ENCODE measurements at places on chromosomes 13 and 19.

GRCh38 chr19:36773223-36773579 is 594 bp upstream of the ZNF850 start:
- no peak for DNase-seq

- no peak for DNase-seq
These were observed 7.5 kb downstream of the ZNF610 start for GRCh38 chr19:52343548-52343947.

- DNase-seq, result no peak
These were observed 11.6 kb downstream of the NFILZ start for GRCh38 chr19:8641908-8642547.

DNA sequence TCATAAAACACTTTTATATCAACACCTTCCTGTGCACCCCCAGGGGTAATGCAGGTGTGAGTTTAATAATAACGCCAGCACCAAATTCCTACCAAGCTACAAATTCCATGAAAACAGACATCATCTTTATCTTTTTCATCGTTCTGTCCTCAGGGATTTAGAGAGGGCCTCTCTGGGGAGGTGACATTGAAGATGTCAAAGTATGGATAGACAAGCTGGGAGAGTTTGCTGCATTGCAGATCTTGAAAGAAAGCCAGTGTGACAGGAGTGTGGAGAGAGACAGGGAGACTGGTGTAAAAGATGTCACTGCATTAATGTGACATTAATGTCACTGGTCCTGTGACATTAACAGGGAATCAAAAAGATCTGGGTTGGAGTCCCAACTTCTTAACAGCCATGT is 10.1 kb downstream of the CACNG6 start:
- DNase-seq, result no peak

GRCh38 chr13:97568850-97569249 is 134.9 kb downstream of the RAP2A start:
- DNase-seq, result no peak

- no peak for DNase-seq
These were observed 9.2 kb upstream of the ZSCAN22 start for GRCh38 chr19:58317476-58318072.

GRCh38 chr19:896434-896833 is 3.1 kb downstream of the RNU6-9 start:
- no peak for DNase-seq

GRCh38 chr13:43331672-43332071 is 308.3 kb downstream of the DNAJC15 start:
- DNase-seq, result no peak

DNA sequence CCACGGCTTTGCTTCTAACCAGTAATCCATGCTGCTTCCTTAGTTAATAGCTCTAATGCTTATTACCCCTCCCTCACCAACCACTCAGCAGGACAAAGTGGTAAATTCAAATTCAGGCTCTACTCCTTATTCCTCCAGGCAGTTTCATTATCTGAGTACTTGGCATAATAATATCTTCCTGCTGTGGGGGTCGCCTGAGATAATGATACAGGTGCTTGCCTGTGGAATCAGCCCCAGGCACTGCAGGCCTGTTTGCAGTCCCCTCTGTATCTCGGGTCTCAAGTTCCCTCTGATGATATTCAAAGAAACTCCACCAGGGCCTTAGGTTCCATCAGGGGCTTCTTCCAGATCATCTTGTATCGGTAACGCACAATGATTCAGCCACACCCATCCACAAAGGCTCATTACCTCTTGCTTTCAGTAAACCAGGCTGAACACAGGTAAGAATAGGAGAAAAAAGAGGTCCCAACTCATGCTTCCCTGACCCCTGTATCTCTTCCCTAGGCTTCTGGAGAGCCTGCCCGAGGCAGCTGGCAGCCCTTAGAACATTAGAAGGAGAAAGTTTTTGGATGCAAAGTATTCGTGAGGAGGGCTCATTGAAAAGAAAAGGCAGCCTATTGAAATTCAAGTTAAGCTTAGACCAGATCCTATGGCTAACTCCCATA is 14.3 kb upstream of the FOXO1 start:
- no peak for DNase-seq

- no peak for DNase-seq
These were observed 2.4 kb downstream of the DHX34 start for GRCh38 chr19:47351548-47351947.

GRCh38 chr13:42762251-42762650 is 19.1 kb upstream of the FAM216B start:
- no peak for DNase-seq

DNA sequence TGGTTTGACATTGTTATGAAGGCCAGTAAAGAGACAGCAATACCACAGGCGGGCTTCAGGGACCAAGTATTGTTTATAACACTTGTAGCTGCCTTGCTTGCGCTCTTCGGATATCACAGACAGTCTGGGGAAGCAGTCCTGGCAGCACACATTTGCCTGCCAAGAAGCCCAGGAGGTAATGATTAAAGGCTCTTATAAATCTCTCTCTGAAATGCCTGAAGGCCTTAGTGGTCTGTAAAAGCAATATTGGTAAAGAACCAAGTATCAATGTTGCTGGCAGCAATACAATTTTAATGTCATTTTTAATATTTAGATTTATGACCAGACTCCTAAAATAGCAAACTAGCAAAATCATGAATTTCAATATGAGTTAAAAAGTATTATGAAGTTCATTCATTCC is 1312.4 kb downstream of the PCDH9 start:
- no peak for DNase-seq

DNA sequence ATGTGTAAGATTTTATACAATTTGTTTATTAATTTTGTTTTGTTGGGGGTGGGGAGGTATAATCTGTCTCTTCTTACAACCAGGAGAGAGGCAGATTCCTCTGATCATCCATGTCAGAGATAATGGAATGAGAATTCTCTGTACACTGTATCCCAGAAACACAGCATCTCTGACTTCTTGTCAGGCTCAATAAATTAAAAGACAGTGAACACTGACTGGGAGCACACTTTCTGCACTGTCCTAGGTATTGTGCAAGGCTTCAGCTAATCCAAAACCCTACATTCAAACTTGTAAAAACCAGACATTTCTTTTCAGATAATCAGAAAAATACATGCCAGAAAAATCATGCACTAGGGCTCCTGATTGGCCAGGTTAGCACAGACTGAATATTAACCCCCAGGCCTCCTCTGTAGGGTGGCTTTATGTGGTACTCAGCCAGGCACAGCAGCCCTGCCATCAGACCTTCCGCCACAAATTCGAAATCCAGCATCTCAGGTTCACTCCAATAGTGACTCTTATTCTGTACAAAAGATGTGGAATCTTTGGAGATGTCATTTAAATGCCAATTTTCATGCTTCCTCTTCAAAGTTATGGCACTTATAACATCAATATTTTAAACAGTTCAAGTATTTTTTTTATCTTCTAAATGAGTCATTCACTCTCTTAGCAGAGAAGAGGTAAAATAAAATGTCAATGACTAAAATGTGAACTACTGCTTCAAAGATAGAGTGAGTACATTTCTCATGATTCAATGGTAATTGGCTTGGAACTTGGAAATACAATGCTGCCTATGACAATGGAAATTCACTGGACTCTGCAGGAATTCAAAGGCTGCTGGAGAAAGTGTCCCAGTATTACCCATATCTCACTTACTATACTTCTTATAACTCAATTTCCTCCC is 211.5 kb downstream of the KLF12 start:
- no peak for DNase-seq

GRCh38 chr19:46736531-46737297 is 9.1 kb upstream of the FKRP start:
- no peak for DNase-seq

DNA sequence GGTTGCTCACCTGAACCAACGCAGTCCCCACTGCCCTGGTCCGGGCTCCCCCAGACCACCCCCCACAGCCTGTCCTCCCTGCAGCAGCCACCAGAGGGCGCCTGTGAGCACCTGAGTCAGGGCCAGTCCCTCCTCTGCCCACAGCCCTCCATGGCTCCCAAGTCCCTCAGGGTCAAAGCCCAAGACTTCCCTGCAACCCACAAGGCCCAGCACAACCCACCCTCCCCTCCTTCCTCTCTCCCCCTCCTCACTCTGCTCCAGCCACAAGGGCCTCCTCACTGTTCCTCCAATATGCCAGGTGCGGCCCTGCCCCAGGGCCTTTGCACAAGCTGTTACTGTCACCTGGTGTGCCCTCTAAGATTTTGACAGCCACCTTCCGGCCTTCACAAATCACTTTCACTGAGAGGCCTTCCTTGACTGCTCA is 10.9 kb downstream of the GNA15 start:
- peak; percentile 34 for DNase-seq

GRCh38 chr19:35290381-35291127 is 1.4 kb upstream of the MAG start:
- no peak for DNase-seq

- DNase-seq, result no peak
These were observed 16.8 kb downstream of the FLT1 start for GRCh38 chr13:28478127-28478526.

GRCh38 chr13:48175185-48175584 is 57.8 kb upstream of the ITM2B start:
- no peak for DNase-seq

DNA sequence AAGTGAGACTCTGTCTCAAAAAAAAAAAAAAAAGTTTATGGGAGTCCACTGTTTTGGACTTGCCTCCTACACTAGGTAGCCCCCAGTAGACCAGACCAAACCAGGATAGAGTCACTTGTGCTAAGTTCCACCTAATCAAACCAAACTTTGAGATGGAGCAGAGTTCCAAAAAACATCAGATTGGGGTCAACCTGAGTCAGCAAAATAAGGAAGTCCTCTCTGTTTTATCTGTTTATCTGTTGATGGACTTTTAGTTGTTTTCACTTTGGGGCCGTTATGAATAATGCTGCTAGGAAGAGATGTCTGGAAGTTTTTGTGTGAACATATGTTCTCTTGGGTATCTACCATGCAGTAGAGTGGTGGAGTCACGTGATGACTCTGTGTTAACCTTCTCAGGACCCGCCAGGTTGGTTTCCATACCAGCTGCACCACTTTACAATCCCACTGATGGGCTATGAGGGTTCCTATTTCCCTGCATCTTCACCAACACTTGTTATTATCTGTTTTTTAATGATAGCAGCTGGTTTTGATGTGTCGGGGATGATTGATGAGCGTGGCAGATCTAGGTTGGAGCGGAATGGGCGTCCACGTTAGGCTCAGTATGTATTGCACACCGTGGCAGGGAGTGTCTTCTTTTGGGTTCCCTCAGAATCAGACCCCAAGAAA is 46.6 kb upstream of the TM9SF2 start:
- no peak for DNase-seq

DNA sequence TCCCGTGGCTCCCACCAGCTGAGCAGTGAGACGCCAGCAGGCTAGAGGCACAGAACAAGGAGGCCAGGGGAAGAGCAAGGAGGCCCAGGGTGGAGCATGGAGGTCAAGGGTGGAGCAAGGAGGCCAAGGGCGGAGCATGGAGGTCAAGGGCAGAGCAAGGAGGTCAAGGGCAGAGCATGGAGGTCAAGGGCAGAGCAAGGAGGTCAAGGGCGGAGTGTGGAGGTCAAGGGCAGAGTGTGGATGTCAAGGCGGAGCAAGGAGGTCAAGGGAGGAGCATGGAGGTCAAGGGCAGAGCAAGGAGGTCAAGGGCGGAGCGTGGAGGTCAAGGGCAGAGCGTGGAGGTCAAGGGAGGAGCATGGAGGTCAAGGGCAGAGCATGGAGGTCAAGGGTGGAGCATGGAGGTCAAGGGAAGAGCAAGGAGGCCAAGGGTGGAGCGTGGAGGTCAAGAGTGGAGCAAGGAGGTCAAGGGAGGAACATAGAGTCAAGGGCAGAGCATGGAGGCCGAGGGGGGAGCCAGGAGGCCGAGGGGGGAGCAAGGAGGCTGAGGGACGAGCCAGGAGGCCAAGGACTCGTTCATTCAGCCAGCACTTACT is 27.7 kb downstream of the DPF1 start:
- no peak for DNase-seq

Measured in activated CD8-positive, alpha-beta memory T cell treated with anti-CD3 and anti-CD28 coated beads for 48 hours (primary cell).